LoVo (cell line): ENCODE measurements at places on chromosomes 2 and 18.

DNA sequence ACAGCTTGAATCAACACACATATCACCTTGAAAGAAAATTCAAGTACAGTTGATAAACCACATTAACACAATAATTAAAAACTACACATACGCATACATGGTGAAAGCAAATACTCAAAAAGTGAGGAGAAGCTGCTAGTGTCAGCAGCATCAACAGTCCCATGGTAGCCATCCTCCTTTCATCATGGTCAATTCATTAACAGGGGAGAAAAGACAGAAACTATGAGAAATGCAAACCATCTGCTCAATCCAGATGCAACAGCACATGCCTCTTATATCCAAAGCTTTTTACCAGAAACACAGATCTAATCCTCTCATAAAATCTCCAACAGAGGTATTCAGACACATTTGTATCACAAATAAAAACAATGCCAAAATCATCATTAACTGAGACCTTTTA is 81.9 kb upstream of the CHRNA1 start:
- no peak for DNase-seq

DNA sequence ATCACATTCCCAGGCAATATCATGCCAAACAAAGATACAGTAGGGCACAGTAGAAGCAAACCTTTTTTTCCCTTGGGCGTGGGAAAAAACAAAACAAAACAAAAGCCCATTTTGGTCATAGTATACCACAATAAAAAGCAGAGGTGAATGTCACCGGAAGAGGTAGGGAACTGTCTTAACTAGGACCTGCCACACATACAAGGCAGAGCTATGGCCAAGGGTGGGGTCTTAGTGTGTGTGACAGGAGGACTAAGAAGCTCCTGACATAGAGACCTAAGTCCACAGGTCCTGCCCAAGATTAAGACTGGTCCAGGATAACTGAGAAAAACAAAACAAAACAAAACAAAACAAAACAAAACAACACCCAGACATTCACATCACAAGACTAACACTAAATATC is 441.2 kb upstream of the DSEL start:
- DNase-seq = no peak

GRCh38 chr18:4020026-4020425 is 435.1 kb downstream of the DLGAP1 start:
- no peak for DNase-seq

DNA sequence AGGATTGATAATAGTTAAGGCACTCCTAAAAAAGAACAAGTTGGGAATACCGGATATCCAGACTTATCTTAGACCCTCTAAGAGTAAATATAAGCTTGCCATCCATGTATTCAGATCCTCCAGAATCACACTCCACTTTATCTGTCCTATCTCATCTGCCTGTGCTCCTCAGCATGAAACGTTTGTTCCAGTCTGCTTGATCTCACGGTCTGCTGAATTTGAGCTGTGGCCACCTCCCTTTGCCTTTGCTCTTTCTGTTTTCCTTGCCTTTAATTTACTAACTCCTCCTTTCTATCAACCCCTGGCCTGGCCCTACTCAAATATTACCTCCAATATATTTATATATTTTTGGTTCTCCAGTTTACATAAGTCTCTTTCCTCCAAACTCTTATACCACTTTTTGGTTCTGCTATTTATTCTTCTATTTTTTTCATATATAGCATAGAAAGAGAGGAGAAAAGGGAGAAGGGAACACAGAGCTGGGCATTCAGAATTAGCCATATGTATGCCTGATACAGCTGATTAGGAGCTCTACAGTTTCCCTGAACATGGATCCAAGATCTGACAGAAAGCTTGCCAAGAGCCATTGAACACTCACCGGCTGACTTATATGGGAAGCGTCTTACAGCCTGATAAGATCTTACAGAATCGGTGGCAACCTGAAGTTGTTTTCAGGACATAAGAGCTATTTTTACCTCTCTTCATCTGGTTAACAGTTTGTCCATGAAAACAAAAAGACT is 21.8 kb upstream of the DNAJC27 start:
- no peak for DNase-seq

DNA sequence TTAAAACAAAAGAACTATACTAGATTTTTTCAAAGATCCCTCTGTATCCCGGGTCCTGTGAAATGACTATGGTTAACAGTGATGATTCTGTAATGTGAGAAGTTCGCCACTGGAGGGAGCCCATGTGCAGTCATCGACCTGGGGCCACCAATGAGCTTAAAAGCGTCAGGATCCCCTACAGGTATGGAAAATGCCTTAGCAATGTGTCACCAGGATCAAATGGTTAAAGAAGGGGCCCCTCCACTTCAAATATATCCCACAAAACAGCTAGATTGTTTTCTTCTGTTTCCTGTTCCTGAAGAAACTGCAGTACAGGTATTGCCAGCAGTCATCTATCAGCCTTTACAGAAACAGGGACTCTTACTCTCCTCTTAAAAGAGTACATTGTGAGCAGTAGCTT is 15.3 kb downstream of the CHRNA1 start:
- DNase-seq = peak; percentile 68

GRCh38 chr18:79042276-79042675 is 26.9 kb upstream of the ATP9B start:
- DNase-seq = no peak

DNA sequence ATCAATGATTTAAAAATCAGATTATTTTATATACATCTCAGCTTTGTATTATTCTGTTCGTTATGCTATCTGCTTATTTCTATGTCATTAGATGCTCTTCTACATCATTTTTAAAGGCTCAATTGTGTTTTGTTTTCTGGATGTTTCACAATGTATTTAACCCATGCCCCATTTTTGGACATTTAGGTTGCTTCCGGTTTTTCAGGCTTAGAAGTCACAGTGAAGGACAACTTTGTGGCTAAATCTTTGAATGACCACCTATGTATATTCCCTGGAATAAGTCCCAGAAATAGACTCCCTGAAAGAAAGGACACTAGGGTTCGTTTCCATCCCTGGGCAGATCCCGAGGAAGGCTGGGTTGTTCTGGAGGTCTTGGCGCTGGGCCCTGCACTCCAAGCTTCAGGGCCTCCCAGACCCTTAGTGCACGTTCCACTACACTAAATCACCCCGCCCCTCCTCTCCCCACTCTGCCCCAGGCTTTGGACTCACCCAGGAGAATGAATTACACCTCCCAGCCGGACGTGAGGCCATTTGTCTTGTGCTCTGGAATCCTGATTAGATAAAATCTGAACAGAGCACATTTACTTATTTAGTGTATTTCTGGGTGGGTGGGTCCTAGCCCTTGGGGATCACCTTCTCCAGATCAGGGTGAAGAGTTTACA is 188.2 kb downstream of the ZFP36L2 start:
- peak; percentile 6 for DNase-seq
